ENCODE measurements at places on chromosomes 1 and 21.

- DNase-seq = peak; percentile 92
Measured at GRCh38 chr1:15949453-15950245, 26.3 kb downstream of the ZBTB17 start.

- DNase-seq = peak; percentile 97
Measured at GRCh38 chr1:24018611-24019580, 38.8 kb upstream of the SRSF10 start.

DNA sequence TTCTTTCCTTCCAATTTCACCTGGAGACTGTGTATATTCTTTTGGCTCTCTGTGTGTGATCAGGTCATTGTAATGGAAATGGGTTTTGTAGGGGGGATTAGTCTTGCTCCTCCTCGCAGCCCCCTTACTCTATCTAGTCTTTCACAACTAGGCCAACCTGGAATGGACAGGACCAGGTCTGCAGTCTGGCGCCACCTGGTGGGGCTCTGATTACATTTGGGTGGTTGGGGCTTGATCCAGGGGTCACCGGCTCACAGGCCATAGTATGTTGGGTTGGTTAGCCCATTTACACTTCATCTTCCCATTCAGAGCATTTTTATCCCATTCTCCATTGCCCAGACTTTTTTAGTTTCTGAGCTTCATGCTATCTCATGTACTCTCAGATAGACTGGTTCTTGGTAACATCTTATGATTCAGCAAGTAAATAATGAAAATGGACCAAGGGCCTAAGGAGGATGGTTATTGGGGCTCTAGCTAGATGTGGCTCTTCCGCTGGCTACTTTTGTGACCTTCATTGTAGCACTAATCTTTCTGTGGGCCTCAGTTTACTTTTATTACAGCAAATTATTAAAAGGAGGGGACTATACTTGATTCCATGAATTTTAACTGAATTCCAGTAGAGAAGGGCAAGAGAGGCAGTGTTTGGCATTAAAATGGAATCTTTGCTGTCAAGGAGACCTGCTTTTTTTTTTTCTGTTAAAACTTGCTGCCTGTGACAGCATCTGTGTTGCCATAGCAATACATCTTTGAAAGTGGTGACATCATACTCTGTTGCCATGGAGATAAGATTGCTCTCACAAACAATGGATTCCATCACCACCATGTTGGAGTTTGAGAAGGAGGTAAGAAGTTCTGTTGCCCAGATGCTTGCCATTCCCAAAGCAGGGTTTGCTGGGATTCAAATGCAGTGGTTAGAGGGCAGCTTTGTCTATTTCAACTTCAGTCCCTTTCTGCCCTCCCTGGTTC, 150.1 kb downstream of the PLXNA2 start:
- DNase-seq = peak; percentile 62

DNA sequence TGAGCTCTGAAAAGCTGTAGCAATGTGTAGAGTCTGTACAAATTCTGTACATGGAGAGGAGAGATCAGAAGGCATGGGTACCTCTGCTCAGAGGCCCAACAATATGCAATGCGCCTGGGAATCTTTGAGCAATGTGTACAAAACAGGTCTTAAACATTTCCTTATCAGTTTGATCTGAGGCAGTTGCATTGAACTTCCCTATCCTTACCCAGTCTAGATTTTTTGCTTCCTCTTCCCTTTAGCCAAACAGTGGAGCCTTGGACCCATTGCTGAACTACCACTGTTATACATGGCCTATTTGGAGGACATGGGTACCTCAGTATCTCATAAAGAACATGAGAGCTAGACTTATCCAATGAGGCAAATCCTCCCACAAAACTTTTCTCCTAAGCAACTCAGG, 12.6 kb upstream of the MNDA start:
- DNase-seq = no peak

DNA sequence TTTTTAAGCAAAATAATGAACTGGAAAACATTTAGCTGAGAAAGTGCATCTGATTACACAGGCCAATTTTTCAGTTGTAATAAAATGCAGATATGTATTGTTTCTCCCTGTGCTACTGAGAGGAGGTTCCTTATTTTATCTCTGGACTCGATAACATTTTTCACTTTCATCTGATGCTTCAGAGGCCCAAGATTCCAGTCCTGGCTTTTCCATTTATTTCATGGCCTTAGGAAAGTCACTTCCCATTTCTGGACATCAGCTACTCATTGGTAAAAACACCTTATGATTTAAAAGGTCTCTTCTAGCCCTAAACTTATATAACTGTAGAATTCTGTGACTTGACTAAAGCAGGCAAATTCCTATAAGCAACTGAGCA, 203.5 kb downstream of the HHAT start:
- no peak for DNase-seq

DNA sequence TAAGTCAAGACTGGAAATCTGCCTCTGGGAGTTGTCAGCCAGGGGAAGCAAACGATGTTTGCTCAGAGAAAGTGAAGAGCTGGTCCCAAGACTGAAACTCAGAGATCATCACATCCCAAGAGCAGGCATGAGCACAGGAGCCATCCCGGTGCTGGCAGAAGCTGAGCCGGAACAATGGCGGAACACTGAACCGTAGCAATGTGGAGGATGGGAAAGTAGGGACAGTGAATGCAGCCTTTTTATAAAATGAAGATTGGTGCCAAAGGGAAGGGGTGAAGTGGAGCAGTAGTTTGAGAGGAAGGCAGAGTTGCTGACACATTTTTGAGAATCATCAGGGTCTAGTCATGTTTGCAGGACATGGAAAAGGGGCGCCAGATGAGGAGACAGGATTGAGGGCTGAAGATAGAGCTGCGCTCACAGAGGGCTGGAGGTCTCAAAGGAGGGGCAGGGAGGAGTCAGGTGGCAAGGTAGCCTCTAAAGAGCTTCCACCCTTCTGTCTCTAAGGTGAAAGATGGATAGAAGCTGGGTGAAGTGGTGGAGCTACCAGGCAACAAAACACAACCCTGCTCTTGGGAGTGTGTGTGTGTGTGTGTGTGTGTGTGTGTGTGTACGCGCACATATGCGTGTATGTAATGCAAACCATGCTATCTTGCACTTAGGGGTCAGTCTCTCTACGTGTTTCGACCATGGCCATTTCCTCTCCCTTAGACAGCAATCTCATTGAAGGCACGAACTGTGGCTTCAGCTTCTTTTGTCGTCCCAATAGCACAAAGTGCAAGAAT, 94.3 kb upstream of the IRF2BP2 start:
- no peak for DNase-seq

DNA sequence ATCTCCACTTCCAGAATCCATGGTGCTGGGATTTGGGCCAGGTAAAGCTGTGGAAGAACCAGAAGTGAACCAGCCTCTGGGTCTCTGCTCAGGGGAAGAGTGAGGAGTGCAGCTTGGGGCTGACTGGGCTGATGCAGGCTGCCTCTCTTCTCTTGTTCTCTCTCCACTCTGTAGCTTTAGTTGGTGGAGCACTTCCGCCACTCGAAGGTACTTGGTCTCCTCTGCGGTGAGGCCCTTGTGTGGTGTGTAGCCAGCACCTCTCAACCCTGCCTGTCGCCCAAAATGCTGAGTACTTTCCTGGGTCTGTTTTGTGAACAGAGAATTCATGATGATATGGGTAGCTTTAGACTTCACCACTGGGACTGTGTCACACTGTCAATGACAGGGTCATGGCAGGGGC, 63.2 kb downstream of the URB2 start:
- DNase-seq = no peak

DNA sequence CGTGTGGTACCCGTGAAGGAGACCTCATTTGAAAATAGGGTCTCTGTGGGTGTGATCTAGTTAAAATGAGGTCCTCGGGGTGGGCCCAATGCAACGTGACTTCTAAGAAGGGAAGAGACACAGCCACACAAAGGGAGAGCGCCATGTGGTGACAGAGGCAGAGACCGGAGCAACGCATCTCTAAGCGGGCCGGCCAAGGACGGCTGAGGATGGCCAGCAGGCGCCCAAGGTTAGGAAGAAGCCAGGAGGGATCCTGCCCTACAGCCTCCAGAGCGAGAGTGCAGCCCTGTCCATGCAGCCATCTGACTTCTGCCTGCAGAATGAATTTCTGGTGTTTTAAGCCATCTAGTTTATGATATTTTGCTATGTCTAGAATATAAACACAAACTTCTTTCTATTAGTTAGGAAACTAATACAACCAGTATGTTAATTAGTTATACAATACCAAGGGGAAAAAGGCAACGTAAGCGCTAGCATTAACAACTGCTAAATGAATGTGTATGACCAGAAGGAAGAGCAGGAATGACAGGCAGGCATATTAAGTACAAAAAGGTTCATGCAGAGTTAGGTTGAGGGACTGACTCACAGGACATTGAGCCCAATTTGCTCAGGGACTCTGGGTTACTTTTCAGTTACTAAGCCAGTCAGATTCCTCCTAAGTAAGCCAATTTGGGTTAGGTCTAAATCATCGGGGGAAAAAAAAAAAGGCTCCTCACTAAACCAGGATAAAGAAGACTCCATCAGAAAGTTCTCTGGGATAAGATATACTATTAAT, 4.1 kb downstream of the CEP104 start:
- DNase-seq = no peak

DNA sequence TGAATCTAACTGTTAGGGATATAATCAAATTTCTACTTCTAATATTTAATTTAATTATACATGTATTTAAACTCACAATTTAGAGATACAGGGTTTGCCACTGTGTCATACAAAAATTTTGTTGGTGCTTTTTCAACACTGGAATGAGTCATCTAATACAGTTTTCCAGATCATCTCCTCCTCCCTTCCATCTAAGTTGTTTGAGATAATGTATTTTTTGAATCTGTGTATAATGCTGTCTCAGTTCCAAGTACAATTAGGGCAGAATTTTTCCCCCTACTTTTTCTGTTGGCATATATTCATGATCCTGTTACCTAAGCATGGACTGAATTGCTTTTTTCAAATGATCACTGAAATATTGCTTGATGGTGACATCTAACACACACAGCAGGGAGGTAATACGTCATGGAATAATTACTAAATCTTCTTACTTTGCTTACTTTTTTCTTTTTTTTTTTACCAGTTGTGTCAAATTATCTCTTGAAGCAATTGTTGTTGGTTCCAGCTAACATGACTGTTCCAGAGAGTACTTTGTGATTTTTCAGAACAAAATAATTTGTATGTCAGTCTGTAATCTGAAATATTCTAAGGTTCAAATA, 146.0 kb downstream of the MAGI3 start:
- no peak for DNase-seq

- no peak for DNase-seq
Measured at GRCh38 chr1:168482106-168482505, 61.7 kb downstream of the XCL2 start.

DNA sequence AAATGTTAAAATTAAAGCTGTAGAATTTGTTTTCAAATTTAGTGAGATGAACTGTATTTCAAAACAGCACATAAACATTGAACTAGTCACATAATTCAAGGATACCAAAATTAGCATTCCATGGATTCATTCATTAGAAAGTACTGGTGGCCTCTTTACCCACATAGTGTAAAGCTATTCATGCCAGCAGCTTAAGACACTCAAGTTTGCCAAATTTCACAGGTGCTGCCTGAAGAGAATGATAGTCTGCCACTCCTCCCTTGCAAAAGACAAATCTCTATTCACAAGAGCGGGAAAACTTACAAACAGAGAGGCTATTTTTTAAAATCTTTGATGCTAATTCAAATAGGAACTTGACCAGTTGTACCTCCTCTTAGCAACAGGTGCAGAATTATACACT, 337.0 kb downstream of the BRINP3 start:
- no peak for DNase-seq

DNA sequence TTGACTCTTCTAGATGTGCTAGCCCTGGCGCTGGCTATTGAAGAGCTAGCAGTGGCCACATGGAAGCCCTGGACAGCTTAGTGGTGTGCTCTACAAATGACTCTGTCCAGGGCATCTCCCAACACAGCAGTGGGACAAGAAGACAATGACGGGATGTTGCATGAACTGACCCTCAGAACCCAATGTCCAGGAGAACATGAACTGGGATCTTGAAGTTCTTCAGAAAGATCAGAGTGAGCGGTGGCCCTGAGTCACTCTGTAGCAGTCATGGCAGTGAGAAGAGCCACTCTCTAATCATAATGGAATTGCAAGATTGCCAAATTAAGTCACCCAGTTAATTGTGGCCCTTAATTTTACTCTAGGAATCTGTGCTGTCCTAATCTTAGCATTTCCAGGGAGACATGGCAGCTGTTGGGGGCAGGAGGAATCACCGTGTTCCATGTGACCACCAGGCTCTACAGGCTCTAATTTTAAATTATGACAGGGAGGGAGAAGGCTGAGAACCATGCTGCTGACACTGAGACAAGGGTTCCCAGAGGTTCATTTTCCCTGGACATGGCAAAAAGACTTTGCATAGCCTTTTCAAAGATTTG, 10.2 kb upstream of the OBSCN start:
- DNase-seq = no peak

DNA sequence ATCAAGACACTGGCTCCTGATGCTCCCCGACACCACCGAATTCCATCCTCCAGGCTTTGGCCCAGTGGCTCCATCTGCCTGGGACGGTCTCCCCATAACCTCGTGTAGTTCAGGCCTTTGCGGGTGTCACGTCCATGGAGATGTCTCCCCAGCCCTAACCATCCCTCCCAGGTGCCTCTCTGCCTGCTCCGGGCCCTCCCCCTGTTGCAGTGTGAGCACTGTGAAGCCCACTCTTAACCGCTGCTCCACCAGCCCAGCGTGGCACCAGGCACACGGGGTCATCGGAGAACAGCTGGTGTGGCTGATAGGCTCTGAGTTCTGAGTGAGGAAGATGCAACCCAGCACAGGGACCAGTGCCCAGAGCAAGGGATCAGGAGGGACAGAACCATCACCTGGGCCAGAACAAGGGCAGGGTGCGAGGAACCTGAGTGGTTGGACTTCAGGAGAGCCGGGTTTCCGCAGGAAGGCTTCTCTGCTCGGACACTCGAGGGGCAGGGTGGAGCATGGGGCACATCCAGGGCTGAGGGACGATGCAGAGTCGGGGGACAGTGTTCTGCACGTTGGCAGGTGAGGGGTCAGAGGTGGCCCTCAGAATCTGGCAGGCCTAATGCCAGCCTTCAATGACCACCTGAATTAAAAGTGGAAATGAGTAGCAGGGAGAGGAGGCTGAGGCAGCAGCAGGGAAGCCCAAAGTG, 2.6 kb upstream of the GNB1 start:
- no peak for DNase-seq

- DNase-seq = no peak
Measured at GRCh38 chr1:33341190-33341589, 20.3 kb upstream of the A3GALT2 start.

GRCh38 chr21:17427831-17428483, 84.9 kb upstream of the CXADR start:
- no peak for DNase-seq

- no peak for DNase-seq
Measured at GRCh38 chr1:111873460-111874030, 115.9 kb downstream of the KCND3 start.
